ENCODE measurements at places on chromosomes 6 and 20.

DNA sequence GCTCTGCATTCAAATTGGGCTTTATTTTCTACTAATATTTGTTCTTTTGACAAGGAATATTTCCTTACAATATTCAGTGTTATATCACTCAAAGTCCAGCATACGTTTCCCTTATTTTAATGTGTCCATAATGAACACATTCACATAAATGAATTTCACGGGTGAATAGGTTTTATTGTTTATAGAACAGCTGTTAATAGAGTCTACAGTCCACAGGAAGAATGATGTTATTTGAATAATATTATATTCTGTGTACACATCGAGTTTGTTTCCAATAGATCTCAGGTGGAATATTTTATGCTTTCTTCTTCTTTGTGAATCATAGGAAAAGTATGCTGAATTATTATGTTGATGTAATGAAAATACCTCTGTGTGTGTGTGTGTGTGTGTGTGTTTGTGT lies 582.4 kb downstream of the CDH26 start:
- no peak for DNase-seq

GRCh38 chr6:3900744-3901336 lies 51.7 kb downstream of the FAM50B start:
- no peak for DNase-seq

GRCh38 chr6:95227351-95227750 lies 350.0 kb upstream of the MANEA start:
- no peak for DNase-seq

DNA sequence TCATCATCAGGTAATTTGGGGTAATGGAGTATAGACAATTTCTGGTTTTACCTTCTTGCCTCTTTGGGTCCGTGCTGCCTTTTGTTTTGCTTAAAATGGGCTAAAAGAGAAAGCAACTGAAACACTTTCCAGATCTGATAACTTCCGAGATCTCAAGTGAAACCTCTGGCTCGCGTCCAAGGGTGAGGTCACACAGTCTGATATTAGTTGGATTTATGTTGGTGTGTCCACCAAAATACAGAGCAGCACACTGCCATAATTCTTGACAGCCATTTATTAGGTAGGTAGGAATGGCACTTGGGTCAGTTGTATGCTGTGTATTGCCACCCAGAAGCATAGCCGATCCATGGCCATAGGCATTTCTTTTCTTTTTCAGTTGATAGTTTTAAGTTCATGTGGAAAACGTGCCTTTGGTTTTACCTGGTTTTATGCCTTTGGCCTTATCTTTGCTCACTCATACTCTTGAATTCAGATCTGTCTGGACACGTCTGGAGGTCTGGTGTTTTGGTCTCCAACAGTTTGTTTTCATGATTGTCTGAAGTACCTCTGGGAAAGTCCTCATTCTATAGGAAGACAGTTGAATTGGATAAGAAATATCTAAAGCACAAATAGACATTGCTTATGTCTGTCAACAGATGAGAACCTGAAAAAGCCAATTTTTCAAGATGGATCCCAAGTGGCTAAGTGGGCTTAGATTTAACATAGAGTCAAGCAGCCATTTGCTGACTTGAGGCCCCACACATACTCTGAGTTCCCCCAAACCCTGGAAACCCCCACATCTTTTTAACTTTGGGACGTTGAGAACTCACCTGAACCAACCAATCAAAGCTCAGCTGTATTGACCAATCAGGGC lies 320.8 kb downstream of the SOX4 start:
- peak; percentile 59 for DNase-seq

DNA sequence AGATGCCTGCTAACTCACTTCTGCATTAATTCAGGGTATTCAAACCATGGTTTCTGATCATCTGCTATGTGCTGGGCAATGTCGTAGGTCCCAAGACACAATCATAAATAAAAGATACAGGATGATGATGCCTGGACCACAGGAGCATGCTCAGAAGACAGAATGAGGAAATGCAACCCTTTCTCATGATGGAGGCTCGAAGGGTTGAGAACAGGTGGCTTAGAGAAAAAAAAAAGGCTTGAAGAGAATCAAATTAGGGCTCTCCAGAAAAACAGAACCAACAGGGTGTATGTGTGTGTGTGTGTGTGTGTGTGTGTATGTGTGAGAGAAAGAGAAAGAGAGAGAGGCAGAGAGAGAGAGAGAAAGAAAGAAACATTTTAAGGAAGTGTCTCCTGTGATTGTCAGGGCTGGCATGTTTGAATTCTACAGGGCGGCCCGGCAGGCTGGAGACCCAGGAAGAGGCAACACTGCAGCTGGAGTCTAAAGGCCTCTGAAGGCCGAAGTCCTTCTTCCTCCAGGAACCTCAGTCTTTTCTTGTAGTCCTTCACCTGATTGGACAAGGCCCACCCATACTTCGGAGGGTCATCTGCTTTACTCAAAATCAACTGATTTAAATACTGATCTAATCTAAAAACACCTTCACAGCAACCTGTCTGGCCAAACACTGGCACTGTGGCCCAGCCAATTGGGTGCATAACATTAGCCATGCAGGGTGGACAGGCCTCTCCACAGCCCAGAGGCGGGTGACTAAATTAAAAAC lies 143.8 kb downstream of the ERMARD start:
- no peak for DNase-seq

DNA sequence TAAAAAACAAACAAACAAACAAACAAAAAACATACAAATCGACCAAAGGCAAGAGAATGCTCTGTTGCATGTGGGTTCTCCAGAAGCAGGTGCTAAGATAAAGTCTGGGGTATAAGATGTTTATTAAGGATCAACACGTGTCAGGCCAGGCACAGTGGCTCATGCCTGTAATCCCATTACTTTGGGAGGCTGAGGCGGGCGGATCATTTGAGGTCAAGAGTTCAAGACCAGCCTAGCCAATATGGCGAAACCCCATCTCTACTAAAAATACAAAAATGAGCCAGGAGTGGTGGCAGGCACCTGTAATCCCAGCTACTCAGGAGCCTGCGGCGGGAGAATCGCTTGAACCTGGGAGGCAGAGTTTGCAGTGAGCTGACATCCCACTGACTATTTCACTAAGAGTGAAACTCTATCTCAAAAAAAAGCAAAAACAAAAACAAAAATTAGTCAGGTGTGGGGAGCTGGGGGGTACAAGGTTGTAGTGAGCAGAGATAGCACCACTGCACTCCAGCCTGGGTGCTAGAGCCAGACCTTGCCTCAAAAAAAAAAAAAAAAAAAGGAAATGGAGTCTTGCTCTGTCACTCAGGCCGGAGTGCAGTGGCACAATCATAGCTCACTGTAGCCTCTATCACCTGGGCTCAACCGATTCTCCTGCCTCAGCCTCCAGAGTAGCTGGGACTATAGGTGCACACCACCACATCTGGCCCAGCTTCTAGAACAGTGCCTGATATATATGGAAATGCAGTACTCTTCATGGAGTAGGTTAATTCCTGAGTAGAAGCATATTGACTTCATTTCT lies 86.8 kb upstream of the JARID2 start:
- DNase-seq = no peak

DNA sequence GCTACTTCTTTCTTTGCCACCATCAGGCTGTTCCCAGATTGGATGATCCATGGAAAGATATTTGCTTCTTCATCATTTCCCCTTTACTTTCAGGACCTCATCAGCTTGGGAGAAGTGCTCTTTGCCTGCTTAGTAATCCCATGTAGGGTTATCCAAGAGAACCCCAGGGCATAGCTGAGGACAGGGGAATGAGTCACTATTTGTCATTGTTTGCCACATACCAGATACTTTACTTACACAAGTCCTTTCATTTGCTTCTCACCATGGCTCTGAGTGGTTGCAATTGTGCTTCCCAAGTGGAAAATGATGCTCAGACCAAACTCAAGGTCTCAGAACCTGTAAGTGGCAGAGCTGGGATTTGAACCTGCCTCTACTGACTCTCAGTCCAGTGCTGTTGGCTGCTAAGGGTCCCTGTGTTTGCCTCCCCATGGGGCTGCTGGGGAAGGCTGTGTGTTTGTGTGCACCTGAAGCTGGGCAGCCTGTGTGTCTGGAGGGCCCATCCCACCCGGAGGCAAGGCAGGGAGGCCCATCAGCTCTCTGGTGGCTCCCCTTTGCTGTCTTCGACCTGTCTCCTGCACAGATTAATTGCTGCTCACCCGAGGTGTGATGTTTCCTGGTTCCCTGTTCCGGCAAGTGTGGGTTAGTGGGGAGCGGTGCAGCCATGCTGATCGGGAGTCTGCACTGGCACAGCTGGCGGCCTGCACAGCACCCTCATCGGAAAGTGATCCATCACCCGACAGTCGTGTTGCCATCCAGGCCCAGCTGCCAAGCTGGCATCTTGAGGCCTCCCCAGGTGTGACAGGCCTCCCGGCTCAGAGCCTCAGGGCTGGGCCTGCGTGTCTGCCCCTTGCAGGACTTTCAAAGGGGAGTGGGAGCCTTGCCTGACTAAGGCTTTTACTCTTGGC lies 228.8 kb downstream of the DHX35 start:
- no peak for DNase-seq

DNA sequence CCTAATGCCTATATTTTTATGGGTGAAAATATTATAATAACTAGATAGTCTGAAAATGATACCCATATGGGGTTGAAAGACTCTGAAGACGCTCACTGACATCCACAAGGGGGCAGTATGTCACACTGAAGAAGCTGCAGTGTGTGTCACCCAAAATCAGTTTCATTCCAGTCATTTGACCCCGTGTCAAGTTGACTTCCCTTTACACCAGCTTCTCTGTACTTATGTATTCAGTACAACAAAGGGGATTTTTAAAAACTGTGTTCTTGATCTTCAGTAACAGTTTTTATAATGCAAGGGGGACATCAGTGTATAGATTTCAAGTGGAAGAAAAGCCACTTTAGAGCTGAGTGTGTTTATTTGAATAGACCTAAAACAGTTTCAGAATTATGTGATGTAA lies 19.3 kb downstream of the FAXC start:
- DNase-seq = peak; percentile 29

GRCh38 chr20:8678098-8678776 lies 390.6 kb upstream of the PLCB4 start:
- DNase-seq = no peak

- DNase-seq = no peak
Observed at GRCh38 chr6:91288741-91289140, 701.9 kb upstream of the MAP3K7 start.

- DNase-seq = no peak
Observed at GRCh38 chr20:3705491-3705969, 6.9 kb downstream of the SIGLEC1 start.

GRCh38 chr6:136173519-136174507 lies 76.3 kb downstream of the MTFR2 start:
- no peak for DNase-seq

DNA sequence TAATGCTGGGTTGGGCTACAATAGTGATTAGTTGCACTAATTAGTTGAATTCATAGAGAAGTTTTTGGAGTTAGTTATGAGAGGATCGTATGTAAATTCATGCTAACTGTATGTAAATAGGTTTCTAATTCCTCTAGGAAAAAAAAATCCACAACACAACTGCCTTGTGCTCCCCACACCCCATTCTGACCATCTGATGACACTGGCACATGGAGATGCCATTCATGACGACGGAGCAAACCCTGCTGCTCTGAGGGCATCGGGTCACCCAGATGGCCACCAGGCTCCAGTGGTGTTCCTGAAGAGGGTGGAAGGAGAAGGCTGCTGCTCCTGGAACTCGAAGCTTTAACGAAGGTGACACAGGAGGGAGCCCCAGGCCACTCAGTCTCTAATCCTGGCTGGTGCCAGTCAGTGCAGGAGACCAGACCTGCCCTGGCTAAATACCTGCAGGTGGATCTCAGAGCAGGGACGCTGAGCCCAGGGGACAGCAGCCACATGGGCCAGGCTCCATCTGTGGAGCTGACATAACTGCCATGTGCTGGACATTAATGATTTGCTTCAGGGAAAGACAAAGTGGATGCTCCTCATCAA lies 90.3 kb downstream of the FAM50B start:
- no peak for DNase-seq

DNA sequence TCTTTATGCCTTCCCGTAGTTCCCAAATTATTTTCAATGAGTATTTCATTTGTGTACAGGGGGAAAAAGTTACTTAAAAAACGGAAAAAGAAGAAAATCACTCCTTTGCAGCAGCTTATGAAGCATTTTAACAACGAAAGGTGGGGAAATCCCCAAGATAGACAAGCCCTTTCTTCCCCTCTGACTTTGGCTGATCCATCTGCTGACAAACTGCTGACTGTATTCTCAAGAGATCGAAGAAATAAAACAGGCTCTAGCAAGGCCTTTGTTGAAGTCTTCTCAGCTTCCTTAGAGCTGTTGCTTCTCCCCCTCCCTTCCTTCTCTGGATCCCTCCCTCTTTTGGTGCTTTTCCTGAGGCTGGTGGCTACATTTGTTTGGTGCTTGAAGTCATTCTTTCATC lies 325.2 kb downstream of the NRN1 start:
- DNase-seq = no peak

All from stimulated activated CD4-positive, alpha-beta T cell treated with anti-CD3 and anti-CD28 coated beads, Interleukin-12 subunit alpha, Interleukin-12 subunit beta, amount 100 ng/mL, for 24 hours (primary cell).